Calu3 (cell line): ENCODE measurements at places on chromosomes 1 and 21.

DNA sequence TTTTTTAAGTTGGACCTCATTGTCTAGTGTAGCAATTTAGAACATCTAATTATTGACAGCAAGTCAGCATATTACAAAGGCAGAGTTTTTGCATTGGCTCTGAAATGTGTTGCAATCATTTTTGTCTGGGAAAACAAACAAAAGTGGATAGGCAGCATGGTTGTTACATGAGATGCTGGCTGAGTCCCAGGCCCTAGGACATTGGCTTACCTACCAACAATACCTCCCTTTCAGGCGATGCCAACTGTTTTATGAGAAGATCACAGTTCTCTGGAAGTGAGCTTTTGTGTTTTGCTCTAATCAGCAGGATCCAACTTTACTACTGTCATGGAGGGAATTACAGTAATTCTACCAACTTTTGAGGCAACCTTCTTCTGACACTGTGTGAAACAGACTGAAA is 71.5 kb upstream of the CXADR start:
- DNase-seq, result peak; percentile 56

- DNase-seq, result no peak
Observed at GRCh38 chr1:202063093-202063492, 52.7 kb downstream of the ELF3 start.

DNA sequence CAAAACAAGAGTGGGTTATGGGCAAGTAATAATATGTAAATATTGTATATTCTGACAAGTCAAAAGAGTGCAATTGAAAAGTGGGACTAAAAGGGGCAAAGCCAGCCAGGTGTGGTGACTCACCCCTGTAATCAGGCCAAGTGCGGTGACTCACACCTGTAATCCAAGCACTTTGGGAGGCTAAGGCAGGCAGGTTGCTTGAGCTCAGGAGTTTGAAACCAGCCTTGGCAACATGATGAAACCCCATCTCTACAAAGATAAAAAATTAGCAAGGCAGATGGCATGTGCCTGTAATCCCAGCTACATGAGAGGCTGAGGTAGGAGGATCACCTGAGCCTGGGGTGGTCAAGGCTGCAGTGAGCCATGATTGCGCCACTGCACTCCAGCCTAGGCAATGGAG is 304.0 kb downstream of the HHIPL2 start:
- peak; percentile 73 for DNase-seq

- DNase-seq, result no peak
Observed at GRCh38 chr1:223199094-223199647, 56.1 kb upstream of the TLR5 start.

DNA sequence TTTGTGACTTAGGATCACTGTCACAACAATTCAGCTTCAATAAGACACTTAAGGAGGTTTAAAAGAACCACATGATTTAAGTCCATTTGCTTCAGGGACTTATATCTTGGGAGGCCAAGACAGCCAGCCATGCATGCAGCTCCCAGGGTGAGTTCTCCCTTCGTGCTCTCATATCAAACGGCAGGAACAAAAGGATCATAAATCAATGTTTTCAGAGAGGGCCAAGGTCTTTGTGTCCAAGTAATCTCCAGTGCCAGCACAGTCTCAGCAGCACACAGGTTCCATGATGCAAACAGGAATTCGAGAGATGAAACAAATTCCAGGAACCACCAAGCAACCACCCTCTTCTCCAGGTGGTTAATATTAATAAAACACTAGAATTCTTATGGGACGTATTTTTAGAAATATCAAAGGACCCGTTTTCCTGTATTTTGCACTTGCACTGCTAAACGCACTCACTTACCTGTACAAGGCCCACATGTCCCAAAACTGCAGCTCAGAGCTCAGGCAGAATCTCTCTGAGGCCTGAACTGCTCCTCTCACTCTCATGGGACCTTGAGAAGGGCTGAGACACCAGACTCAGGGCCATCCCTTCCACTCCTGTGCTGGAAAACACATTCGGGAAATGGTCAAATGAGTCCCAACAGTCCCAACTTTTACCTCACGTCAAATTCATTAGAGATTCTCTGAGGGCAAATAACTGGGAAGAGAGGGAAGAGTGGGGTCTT is 100.0 kb upstream of the RAB4A start:
- DNase-seq, result no peak

- DNase-seq, result no peak
Observed at GRCh38 chr1:210901981-210902770, 231.8 kb downstream of the KCNH1 start.

GRCh38 chr1:28535180-28535579 is 17.7 kb upstream of the TRNAU1AP start:
- DNase-seq, result no peak

DNA sequence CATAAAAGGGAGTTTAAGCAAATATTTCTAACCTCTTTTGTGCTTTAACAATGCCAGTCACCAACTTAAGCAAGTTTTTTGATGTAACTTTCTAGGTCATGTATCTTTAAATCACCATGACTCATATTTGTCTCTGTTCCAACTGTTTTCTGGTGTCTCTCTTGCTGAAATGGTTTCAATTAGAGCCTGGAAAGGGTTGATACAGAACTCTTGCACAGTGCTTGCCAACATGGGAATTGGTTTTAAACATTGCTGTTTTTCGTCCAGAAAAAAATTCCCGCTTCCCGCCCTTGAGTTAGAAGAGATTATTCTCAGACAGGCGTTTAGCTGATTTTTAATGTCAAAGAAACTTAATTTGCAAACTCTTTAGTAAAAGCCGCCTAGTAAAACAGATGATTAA is 46.4 kb upstream of the SLC22A15 start:
- DNase-seq, result no peak

DNA sequence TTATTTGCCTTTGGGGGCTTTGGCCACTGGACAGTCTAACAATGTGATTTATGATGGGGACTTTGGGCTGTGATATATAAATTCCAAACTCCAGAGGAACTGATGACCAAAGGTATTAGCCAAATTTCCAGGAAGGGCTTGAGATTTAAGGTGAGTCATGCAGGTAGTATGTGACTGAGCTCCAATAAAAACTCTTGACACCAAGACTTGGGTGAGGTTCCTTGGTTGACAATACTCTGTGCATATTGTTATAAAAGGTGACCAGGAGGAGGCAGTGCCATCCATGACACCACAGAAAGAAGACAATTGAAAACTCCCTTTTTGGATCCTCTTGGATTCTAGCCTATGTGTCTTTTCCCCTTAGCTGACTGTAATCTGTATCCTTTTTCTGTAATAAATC is 392.7 kb upstream of the LRRC7 start:
- no peak for DNase-seq

- DNase-seq, result no peak
Observed at GRCh38 chr1:91759076-91759475, 126.9 kb downstream of the TGFBR3 start.

- no peak for DNase-seq
Observed at GRCh38 chr1:3598051-3598491, 13.2 kb downstream of the MEGF6 start.

DNA sequence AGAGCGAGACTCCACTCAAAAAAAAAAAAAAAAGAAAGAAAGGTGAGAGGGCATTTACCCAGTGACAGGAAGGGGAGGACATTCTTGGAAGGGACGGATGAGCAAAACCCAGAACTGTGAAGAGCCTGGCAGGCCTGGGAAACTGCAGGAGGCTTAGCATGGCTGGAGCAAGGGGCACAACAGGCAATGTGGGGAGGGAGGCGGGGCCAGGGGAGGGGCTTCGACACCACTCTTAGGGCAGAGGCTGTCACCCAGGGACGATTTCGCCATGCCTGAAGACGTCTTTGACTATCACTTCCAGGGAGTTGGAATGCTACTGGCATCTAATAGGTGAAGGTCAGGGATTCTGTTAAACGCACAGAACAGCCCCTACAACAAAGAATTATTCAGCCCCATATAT is 184.0 kb downstream of the HUNK start:
- DNase-seq, result no peak

DNA sequence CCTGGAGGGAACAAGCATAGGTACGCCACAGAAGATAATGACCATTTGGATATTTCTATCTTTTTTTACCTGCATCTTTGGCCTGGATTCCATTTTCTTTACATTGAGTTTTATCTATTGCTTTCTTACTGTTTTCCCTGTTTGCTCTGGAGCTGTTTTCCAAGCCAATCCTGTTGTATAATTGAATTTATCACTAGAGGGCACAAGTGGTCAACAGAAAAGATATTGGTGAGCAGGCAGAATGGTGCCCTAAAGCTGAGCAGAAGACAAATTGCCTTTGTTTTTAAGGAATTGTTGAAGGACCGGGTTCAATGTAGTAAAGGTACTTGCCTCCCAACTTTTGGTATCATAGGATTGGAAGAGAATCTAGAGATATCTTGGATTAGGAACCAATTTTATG is 152.8 kb downstream of the PPP1R12B start:
- DNase-seq, result peak; percentile 24

DNA sequence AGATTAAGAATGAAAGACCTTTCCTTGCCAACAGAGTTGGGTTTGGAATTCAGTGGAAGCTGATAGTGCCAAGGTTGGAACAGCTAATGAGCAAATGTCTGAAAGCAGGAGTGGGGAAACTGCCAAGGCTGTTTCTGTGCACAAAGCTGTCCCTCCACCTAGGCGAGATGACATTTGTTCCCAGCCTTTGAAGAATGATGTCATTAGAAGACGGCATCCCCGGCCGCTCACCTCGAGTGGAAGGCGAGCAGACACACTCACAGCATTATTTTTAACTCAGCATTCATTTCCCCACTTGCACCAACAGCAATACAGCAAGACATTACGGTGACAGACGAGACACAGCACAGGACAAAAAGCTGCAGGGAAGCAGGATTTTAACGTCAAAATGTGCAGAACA is 463.9 kb downstream of the PCP4 start:
- DNase-seq, result no peak

DNA sequence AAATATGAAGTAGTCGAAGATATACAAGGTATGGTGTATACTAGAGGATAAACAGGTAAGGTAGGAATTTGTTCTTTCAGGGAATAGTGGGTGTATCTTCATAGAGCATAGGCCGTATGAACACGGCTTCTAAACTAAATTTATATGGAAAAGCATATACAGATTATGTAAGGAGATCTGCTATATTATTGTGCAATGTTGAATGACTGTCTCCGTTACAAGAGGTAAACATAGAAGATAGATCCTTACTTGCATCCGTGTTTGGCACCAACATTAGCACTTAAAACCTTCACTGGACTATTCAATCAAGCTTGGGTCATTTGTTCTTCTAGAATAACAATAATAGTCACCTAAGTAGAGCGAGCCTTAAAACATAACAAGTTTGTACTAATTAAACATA is 45.9 kb downstream of the CLEC20A start:
- no peak for DNase-seq

GRCh38 chr1:41740630-41741239 is 178.0 kb downstream of the HIVEP3 start:
- no peak for DNase-seq

- no peak for DNase-seq
Observed at GRCh38 chr1:117658676-117659075, 52.8 kb downstream of the TENT5C start.

GRCh38 chr1:3463013-3463385 is 8.5 kb downstream of the ARHGEF16 start:
- DNase-seq, result no peak

- DNase-seq, result no peak
Observed at GRCh38 chr1:202659974-202660373, 50.3 kb downstream of the SYT2 start.

DNA sequence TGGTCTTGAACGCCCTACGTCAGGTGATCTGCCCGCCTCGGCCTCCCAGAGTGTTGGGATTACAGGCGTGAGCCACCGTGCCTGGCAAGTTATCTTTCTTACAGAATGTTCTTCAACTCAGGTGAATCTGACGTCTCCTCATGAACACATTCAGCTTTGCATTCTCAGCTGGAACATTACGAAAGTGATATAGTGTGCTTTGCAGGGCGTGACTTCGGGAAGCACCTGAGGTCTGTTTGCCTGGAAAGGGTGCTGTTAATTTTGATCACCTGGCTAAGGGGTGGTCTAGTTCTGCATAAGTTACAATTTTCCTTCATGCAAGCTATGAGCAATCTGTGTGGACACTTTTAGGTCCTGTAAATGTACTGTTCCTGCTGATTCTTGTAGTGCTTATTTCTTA is 16.3 kb upstream of the CLIC4 start:
- DNase-seq, result no peak

DNA sequence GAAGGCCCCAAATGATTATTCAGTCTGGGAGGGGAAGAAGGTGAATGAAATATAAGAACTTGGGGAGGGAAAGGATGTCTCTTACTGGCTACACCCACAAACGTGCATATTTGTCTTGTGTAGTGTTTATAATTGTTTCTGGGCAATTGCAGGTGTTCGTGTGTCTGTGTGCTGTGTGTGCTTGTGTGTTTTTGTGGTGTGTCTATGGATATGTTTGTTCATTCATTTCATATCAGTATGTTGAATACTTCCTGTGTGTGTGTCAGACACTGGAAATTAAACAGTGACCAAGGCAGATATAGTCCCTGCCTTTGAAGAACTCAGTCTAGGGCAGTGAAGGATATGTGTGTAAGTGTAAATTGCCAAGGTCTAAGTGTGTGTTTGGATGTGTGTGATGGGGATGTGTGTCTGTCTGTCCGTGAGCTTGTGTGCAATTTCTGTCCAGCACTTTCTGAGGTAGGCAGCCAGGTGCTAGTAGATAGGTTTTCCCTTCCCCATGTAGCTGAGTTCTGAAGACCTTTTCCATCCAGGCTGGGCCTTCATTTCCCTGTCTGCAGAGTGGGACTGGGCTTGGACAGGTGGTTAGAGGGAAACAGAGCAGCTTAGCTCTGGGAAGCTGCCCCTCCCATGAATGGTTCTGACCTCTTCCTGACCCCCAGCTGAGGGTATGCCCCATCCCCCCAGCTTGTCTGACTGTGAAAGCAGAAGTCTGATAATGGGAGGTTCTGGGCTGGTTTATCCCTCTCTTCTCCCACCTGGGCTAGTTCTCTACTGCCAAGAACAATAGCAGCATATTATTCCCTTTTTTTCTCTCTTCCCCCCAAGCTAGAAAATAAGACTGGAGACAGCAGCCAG is 3.8 kb downstream of the AGO1 start:
- DNase-seq, result no peak

- no peak for DNase-seq
Observed at GRCh38 chr1:46137916-46138315, 5.5 kb upstream of the PIK3R3 start.

DNA sequence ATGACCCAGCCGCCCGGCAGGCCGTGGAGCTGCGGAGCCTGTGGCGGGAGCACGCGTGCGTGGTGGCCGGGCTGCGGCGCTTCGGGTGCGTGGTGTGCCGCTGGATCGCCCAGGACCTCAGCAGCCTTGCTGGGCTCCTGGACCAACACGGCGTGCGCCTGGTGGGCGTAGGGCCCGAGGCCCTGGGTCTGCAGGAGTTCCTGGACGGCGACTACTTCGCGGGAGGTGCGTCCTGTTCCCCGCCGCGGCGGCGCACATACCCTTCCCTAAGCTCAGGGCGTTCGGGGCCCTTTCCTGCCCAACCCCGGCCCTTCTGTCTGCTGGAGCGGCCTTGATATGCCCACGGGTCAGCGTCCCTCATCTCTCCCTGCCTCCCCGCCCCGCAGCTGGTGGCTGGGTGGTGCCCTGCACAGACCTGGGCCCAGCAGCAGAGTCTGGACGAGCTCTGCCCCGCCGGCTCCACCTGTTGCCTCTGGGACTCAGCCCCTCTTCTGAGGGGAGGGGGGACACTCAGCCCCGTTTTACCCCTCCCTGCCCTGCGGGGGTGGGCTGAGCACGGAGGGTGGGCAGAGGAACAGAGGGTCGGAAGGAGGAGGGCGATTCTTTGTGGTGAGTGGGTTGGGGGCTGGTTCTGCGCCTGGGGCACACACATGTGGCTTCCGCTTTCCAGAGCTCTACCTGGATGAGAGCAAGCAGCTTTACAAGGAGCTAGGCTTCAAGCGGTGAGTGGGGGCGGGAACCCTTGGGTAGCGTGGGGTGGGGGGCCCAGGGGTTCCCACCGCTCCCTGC is 688 bp downstream of the PRXL2B start:
- DNase-seq, result no peak

GRCh38 chr1:93816970-93817678 is 61.9 kb downstream of the DNTTIP2 start:
- DNase-seq, result no peak
